ENCODE measurements at places on chromosomes 4 and X. TPM values are rescaled to one million over a fixed set of nuclear protein-coding genes. Genes with fewer than 3 reads are reported as not detected.

- DNase-seq: no peak
These were observed 38.6 kb downstream of the EGFL6 start for GRCh38 chrX:13607996-13608365.

Gene DKK2
- 48.5 TPM for polyA plus RNA-seq

Gene PDGFC
- 31.8 TPM for polyA plus RNA-seq

Gene UTP3
- 28.1 TPM for polyA plus RNA-seq

Gene POF1B
- polyA plus RNA-seq: 0.09 TPM

Gene CXCL11
- polyA plus RNA-seq: 0.07 TPM

DNA sequence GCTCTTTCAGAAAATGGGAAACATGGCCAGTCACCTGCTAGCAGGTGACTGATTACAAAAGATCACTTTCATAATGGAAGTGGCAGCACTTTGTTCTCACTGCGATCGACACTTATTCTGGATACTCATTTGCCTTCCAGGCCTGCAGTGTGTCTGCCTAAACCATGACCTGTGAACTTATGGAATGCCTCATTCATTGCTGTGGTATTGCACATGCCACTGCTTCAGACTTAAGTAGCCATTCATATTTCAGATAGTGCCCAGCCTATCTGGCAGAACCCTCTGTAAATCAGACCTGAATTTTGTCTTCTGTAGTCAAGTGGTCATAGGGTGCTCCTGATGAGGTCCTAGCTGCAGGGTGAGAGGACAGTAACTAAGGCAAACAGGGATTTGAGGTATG lies 23.3 kb upstream of the MGST2 start:
- no peak for DNase-seq

- no peak for DNase-seq
These were observed 4.8 kb downstream of the SH3BP2 start for GRCh38 chr4:2797545-2798305.

GRCh38 chr4:159941076-159941475 lies 838.2 kb downstream of the RAPGEF2 start:
- DNase-seq: no peak

DNA sequence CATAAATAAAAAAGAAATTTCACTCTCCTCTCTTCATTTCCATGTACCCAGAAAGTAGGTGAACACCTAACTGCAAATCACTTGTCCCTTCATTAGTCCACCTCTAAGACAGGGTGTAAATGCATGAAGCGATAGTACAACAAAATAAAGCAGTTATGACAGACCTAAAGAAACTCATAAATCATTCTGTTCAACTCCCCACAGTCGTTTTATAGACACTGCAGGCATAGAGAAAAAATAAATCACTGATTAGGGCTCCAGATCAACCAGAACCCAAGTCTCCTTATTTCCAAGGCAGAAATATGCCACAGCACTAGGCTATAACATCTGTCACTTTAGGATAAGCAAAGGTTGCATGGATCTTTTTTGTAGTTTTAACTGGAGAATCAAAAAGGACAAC lies 3.0 kb downstream of the RASGEF1B start:
- DNase-seq: no peak

- no peak for DNase-seq
These were observed 210.5 kb upstream of the RPS6KA3 start for GRCh38 chrX:20477219-20477618.

DNA sequence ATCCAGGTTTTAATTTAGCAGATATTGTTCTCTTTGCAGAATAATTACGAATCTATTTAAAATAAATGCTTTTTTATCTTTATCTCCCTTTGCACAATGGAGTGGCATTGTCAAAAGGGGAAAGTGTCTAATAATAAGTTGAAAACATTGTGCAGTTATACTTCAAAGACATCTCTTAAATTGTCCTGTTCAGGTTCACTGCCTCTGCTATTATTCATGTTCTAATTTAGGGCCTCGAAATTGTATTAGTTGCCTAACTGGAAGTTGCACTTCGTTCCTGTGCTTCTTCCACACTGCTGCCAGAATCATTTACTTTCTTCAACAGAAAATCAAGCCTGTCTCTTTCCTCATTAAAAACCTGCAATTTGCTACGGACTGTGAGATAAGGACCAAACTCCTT lies 150.5 kb upstream of the SPRY1 start:
- DNase-seq: no peak

DNA sequence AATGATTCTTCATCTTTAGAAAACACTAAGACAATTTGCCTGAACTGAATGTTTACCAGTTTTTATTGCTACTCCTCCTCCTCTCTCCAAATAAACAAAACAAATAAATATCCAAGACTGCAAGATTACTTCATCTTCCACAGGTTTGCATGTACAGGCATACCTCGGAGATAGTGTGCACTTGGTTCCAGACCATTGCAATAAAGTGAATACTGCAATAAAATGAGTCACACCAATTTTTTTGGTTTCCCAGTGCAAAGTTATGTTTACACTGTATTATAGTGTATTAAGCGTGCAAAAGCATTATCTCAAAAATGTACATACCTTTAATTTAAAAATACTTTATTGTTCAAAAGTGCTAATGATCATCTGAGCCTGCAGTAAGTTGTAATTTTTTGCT lies 53.3 kb downstream of the FBXL5 start:
- no peak for DNase-seq

GRCh38 chr4:184958127-184958922 lies 60.0 kb upstream of the HELT start:
- DNase-seq: no peak

Gene SPANXB1
- not detected for polyA plus RNA-seq

GRCh38 chr4:176839656-176840055 lies 46.9 kb upstream of the VEGFC start:
- DNase-seq: no peak

DNA sequence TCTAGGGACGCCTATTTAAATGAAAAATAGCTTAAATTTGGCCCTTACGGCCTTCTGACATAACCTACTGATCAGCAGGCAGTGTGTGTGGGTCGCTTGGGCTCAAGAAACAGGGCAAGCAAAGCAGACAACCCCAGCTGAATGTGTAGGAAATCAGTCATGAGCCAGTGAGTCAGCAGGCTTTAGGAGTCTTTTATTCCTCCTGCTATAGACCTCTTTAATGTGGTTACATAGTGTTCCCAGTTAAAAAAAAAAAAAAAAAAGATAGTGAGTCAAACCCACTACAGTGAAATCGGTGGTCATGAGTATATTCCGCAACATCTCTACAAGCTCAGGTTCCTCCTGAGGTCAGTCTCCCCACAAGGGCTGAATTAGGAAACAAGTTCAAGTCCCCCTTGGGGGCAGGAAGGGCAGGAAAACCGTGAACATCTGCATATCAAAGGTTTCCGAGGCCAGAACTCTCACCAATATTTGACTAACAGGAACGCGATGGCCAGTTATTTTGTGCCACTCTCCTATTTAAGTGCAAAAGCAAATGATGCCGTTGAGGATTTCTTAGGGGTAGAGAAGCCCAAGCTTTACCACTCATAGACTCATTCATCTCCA lies 32.7 kb downstream of the ACSL1 start:
- no peak for DNase-seq

GRCh38 chr4:111991797-111992196 lies 153.5 kb upstream of the FAM241A start:
- DNase-seq: peak; percentile 15

DNA sequence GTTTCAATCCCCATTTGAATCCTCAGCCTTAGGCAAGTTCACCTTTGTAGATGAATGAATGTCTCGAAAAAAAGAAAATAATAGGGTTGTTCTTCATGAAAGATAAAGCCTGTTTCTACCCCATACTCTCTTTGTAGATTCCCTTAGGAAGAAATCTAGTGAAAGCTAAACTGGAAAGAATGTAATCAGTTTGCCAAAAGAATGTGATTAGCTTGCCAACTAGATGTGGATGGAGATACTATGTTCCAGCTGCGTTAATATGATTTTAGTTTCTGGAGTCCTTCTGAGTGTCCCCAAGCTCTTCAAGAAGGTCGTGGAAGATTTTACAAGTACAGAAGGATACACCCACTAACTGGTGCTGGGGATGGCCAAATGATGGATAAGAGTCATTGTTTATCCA lies 162.3 kb upstream of the EDNRA start:
- DNase-seq: peak; percentile 90

Gene POLN
- polyA plus RNA-seq: 1.6 TPM

DNA sequence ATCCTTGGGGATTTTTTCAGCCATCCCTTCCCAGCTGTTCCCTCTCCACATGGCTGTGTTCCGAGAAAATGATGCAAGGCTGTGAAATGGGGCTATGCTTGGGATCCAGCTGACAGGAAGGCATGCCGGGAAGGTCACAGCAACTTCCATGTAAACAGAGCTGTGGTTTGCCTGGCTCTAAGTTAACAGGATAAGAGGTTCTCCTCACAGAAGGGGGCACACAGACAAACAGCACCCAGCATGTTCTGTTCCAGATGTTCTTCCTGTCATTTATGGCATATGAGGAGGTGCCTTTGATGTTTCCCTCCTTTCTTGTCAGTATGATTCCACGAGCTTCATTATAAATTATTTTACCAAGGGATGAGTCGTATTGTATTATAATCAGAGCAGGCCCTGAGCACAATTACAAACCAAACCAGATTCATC lies 220.7 kb downstream of the ANTXR2 start:
- peak; percentile 73 for DNase-seq

DNA sequence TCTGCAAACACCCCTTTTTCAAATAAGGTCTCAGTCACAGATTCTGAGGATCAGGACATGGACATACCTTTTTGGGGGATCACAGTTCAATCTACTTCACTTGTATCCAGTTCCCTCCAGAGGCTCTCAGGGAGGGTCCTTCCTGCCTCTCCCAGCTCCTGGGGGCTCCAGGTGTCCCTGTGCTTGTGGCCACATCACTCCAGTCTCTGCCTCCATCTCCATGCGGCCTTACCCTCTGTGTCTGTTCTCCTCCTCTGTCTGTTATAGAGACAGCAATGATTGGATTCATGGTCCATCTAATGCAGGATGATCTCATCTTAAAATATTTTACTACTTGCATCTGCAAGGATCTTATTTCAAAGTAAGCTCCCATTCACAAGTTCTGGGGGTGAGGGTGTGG lies 269.6 kb downstream of the ASMT start:
- no peak for DNase-seq

Gene TLR7
- 0.60 TPM for polyA plus RNA-seq

Gene IL1RAPL2
- 3.7 TPM for polyA plus RNA-seq

Gene SLC6A14
- 0.04 TPM for polyA plus RNA-seq

Gene PPP1R3F
- 7.9 TPM for polyA plus RNA-seq

Gene EFNB1
- polyA plus RNA-seq: 58.2 TPM

- DNase-seq: no peak
These were observed 19.9 kb downstream of the ANK2 start for GRCh38 chr4:113069212-113069892.

Gene OPHN1
- polyA plus RNA-seq: 9.6 TPM

GRCh38 chr4:54988655-54989054 lies 136.7 kb downstream of the KDR start:
- no peak for DNase-seq

Gene OTUD6A
- polyA plus RNA-seq: not detected

GRCh38 chr4:1712216-1713002 lies at the start of gene SLBP:
TSS of gene SLBP (minus strand) at chr4:1712319. CDS start at chr4:1712188, 131 bp downstream.
- peak; percentile 95 for DNase-seq

Gene PABPC4L
- 11.7 TPM for polyA plus RNA-seq

DNA sequence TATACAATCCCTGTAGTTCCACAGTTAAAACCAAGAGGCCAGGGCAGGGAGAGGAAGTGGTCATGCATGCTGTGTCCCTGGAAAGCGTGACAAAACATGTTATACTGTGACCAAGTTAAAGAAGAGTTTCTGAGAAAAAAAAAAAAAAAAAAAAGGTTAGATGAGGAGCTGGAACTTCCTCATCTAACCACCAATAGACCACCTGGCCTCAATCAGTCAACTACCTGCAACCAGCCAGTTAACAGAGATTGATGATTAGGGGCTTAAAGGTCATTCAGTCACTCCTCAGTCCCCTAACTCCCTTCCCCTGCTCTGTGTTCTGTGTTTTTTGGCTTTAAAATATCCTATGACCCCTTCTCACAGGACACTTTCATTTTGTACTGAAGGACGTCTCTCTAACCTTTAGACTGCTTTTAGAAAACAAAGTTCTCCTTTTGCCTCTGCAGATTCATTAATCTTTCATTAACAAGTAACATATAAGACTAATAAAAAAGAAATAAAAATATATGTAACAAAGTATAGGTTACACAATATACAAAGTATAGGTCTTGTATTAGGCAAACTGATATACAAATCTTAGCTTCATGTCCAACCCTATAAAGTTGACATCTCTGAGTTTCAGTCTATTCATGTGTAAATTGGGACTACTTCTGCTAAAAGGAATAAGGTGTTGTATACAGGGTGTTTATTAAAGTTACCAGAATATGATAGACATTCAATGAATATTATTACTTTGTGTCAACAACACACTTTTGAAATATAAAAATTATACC lies 179.1 kb upstream of the NDST4 start:
- DNase-seq: no peak

Gene OTC
- polyA plus RNA-seq: not detected

GRCh38 chrX:18394477-18394876 lies 30.9 kb upstream of the CDKL5 start:
- no peak for DNase-seq

DNA sequence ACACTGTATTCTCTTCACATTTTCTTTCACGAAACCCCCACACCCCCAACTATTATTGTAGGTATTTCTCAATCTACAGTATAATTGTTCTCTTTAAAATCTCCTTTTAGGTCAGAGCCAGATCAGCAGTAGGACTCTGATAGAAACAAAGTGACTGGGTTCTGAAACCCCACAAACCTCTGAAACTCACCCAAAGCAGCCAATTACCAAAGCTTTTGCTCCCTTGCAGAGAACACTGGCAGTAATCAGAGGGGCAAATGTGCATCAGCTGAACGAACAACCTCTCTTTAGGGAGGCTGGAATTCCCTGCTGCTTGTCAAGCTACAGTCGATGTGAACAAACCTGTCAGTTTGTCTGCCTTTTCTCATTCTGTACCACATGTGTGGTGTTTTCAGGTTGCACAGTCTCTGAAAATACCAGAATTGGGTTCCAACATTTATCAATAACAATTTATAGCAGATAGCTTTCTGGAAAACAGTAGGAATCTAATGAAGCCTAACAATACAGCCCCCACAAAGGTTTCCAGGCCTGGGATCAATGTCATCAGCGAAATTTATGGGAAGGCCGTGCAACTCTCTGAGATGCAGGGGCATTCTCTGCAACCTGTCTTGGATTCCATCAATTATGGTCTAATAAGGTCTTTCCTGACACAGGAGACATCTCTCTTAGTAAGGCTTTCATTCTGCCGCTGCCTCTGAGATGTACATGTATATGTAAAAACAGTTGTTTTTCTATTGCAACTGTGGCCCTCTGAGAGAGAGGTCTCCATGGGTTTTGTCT lies 395.9 kb downstream of the GPAT3 start:
- DNase-seq: no peak

Gene HSFX4
- polyA plus RNA-seq: 0.55 TPM

GRCh38 chr4:4578981-4579380 lies 37.1 kb upstream of the STX18 start:
- DNase-seq: no peak

DNA sequence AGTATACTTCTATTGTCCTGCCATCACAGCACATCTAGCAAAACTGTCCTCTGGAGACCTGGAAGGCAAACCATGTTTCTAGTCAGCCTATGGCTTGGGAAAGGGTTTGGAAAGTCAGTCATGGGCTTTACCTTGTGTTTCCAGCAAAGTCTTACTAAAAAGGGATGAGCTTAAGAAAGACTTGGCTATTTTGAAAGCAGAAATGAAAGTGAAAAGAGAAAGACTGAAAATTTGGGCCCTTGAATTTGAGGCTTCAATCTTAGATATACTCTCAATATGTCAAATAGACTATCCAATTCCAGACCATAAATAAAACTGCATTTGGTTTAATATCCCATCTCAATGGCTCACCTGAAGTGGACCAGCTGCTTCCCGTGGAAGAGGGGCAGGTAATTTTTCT lies 127.9 kb downstream of the ZNF330 start:
- DNase-seq: no peak

GRCh38 chrX:810186-810585 lies 179.6 kb downstream of the SHOX start:
- DNase-seq: no peak

Gene F11
- polyA plus RNA-seq: not detected
